ENCODE measurements at places on chromosomes 6 and 20.

DNA sequence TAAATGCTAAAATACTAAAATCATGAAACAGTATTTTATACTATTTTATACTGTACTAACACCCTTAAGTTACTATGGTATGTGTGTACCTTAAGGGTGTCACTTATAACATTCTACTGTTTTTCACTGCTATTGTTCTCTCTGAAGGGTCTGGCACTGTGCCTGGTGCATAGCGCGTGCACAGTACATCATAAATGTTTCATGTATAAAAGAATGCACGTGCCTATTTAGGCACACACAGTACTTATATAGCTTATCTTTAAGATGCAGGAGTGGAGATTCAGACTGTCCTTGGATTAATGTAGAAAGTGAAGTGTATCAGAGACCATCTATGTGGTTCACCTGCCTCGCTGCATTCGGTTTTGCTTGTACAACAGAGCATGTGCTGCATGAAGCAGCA is 64.0 kb upstream of the SGK1 start:
- DNase-seq: no peak

DNA sequence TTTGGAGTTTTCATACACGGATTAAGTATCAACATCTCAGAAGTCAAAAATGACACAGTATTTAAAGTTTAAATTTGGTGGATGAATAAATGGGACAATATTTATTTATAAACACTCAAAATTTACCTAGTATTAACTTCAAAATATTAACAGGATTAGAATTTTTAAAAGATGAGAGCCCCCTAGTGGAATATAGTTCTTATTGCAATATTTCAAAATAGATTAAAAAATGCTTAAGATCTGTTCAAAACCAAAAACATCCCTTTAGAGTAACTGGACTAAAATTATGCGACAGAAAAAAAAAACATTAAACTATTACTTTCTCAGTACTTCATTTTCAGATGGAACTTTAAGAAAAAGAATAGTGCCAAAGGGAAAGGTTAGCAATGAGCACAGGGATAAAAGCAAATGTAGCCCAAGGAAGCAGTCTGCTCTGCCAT is 56.6 kb downstream of the SNX14 start:
- no peak for DNase-seq

DNA sequence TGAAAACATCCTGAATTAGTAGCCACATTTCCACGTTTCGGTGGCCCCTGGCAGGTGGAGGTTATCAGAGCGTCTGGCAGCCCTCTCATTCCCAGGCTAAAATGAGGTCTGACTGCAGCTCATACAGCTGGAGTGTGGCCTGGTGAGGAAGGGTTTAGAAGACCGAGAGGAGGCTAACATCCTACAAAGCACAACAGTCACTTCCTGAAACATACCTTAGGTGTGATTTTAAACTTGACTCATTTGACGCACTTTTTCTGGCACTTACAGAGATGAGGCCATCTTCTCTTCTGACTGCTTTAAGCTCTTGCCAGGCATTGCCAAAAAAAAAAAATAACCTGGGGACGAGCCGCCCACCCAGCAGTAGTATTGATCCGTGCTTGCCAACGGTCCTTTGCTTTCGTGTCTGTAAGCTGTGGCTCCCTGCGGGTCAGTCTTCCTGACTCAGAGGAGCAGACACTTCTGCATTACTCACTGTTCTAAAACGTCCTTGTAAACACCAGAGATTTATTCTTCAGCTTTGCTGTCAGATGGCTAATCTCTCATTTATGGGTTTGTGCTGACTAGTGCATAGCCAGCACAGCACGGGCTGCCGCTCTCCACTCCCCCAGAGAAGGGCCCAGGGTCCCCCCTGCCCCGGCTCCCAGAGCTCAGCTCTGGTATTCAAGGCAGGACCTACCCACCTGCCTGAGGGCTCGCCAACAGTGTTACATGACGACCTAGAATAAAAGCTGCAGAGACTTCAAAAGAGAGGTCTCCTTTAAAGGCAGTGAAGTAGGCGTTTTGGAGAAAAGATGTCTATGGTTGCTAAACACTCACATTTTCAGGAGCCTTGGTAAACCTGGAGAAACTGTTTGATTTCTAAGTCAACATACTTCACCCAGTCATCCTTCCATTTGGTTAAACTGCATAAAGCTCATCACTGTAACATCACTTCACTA is 78.5 kb upstream of the FRMD1 start:
- no peak for DNase-seq

GRCh38 chr6:40323881-40324634 is 263.1 kb downstream of the LRFN2 start:
- DNase-seq: no peak

DNA sequence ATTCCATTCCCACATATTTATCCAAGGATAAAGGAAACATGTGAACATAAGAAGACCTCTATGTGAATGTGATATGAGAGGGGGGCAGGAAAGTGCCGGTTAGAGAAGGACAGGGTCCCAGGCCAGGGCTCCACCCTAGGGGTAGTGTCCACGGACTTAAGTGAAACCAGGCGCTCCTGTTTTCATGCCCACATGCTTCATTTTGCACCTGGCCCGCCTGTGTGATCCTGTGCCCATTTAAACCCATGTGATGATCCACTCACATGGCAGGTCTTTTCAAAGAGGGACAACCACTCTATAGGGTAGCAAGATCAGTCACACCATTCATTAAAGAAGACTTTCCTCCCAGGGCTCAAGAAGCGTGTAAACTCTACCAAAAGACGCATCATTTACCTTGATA is 865.3 kb upstream of the GJE1 start:
- no peak for DNase-seq

DNA sequence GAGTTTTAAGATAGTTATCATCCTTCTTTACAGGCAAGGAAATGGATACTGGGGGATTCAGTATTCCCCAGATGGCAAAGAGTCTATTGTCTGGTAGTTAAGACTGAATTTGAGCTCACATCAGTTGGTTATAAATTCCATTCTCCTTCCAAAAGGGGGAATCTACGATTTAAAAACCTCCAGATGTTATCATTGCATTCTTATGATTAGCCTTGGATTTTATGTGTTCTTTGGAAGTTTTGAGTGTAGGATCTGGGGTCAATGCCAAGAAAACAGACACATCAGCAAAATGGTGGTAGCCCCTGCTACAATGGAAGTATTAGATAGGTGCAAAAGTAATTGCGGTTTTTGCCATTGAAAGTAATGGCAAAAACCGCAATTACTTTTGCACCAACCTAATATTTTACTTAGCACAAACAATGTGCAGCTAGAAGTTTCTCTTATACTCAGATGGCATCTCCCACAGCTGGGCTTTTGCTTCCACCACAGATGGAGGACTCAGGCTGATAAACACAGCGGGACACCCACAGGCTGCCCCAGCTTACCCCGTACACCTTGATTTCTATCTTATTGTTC is 168.2 kb upstream of the RIN2 start:
- no peak for DNase-seq

DNA sequence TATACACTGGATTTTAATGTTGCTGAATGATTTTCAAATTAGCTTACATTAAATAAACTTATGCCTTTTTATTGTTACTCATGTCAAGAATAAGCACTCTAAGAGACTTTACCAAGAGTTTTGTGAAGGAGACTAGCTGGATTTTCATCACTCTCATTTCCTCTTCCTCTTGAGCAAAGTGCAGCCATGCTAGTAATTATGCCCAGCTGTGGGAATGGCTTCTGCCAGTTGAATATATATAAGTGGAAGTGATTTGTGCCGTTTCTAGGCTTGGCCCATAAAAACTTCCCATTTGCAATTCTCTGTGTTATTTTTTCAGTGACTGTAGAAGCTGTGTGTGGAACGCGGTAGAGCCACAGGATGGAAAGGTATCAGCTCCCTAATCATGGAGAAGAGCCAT is 255.8 kb downstream of the HDGFL1 start:
- no peak for DNase-seq

DNA sequence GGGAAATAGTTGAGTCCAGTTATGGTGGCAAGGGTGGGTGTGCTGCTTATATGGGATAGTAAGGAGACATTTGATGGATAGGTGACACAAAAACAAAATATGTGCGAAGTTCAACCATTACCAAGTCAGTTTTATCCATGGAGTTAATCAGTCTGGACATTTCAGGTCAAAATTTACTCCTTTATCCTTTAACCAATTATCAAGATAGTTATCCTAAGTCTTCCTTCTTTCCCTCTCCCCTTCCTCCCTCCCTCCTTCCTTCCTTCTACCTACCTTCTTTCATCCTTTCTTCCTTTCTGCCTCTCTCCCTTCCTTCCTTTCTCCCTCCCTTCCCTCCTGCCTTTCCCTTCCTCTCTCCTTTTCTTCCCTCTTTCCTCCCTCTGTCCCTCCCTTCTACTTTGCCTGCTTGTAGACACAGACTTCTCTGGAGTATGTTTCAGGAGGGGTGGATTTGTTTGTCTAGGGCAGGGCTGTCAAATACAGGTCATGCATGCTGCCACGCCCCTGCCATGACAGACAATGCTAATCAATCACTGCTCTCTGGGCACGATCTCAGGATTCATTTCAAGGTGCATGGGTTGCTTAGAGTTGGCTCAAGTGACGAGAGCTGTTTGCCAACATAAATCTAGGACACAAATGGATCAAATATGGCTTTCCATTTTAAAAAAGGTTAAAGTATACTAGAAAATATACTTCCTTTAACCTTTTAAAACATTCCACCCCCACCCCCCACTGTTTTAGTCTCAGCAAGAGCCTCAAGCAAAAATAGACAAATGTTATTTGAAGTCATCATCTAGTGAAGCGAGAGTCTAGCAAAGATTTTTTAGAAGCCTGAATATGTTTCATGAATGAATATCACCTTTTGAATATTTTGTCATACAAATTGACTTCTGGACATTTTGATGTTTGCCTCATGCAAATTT is 281.6 kb upstream of the CITED2 start:
- peak; percentile 50 for DNase-seq

GRCh38 chr6:63272397-63272796 is 47.4 kb downstream of the LGSN start:
- DNase-seq: peak; percentile 41

- DNase-seq: no peak
Measured at GRCh38 chr6:149445573-149445972, 39.2 kb downstream of the ZC3H12D start.

GRCh38 chr6:90251295-90251992 is 45.2 kb downstream of the BACH2 start:
- no peak for DNase-seq

DNA sequence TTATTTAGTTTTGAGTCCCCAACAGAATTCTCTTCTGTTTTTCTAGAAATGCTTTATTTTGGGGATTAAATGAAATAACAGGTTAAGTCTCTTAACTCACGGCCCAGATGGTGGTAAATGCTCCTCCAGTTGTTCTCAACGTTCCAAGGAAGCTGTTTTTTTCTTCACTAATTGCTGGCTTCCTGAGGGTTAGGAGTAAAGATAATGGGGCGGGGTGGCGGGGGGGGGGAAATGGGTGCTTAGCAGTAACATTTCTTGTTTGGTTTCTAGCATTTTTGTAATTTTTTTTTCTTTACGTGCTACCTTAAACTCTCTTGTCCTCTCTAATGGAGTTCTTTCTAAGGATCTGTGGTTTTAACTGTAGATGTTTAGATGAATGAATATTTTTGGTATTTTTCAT is 2.2 kb downstream of the SRSF3 start:
- no peak for DNase-seq

GRCh38 chr20:31811796-31812728 is 7.1 kb upstream of the MYLK2 start:
- DNase-seq: no peak

DNA sequence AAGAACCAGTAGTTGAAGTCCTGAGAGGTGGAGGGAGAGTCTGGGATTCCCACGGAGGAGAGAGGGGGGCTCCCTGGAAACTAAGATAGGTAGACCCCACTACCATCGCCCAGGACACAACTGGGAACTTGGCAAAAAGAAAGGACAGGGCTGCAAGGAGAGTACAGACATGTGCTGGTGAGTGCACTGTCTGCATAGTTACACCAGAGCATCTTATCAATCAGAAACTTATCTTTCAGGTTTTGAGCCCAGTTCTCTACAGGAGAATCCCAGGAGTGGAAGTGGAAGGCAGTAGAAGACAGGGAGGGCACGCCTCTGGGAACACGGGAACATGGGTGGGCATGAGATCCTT is 12.2 kb downstream of the NFKBIL1 start:
- no peak for DNase-seq

DNA sequence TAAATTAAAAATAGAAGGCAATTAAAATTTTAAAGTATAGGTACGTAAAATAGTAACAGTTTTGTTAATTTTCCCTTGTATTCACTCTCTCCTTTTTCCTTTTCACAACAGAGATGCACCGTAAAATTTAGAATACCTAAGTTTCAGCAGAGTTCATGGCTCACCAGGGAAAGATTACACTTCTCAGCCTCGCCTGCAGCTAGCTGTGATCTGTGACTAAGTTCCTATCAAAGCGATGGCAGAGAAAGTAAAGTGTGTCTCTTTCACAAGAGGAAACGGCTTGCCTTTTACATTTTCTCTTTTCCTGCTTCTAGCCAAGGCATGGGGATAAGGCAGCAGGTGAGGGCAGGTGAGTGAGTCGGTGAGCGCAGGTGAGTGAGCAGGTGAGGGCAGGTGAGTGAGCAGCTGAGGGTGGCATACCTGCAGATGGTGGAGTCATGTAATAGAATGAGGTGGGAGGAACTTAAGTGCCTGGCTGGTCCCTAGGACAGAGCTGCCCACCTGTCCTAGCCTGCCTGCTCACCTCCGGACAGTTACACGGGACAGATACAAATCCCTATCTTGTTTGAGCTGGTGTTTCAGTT is 30.9 kb downstream of the ZFP64 start:
- DNase-seq: no peak

DNA sequence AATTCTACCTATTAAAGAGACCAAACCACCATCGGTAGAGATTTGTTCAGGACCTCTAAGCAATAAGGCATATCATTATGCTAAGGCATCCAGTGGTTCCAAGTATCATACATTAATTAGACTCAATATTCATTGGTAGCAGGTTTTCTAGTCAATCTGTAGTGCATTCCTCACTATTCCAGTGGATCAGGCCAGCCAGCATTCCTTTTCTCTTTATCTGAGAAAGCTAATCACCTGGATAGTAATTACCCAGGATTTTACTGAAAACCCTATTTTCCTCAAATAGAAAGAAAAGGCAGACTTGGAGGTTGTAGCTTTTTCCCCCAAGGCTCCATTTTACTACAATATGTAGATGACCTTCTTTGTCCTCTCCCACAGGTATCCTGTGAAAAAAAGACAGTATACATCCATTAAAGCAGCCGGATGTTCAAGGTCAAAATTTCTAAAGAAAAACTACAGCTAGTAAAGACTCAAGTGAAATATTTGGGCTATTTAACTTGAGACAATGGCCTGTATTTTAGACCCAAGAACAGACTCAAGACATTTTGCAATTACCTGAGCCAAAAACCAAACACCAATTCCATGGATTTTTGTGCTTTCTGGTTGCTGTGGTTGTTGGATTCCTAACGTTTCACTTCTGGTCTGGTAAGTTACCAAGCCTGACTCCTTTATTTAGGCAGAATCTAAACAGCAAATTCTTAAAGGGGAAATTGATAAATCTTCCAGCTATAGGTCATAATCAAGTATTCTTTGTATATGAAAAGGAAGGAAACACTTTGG is 149.1 kb upstream of the MOCS1 start:
- no peak for DNase-seq

- no peak for DNase-seq
Measured at GRCh38 chr6:140567466-140567865, 1193.0 kb upstream of the CITED2 start.
